D341Med (cell line): ENCODE measurements at places on chromosomes 12 and 14.

DNA sequence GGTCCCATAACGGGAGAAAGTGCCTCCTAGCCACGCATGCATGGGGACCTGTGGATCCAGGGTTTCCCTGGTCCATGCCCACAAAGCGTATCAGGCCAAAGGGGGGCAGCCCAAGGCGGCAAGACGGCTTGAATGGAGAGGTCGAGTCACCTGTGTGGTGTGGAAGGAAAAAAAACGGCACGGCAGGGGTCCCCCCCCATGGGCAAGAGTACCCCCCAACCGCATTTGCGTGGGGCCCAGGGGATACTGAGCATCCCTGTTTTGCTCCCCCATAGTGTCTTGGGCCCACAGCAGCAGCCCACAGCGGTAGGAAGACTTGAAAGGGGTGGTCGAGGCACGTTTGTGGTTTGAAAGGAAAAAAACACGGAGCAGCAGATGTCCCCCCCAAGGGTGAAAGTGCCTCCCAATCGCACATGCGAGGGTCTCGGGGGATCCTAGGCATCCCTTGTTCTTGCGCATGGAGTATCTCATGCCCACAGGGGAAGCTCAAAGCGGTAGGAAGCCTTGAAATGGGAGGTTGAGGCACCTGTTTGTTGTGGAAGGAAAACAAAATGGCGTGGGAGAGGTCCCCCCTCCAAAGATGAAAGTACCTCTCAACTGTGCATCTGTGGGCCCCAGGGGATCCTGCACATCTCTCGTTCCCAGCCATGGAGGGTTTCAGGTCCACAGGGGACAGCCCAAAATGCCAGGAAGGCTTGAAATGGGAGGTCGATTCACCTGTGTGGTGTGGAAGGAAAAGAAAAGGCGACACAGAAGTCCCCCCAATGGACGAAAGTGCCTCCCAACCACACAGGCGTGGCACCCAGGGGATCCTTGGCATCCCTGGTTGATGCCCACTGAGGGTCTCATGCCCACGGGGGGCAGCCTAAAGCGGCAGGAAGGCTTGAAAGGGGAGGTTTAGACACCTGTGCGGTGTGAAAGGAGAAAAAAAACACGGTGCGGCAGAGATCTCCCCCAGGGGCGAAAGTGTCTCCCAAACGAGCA is 577.5 kb downstream of the ALG10 start:
- peak; percentile 3 for DNase-seq

DNA sequence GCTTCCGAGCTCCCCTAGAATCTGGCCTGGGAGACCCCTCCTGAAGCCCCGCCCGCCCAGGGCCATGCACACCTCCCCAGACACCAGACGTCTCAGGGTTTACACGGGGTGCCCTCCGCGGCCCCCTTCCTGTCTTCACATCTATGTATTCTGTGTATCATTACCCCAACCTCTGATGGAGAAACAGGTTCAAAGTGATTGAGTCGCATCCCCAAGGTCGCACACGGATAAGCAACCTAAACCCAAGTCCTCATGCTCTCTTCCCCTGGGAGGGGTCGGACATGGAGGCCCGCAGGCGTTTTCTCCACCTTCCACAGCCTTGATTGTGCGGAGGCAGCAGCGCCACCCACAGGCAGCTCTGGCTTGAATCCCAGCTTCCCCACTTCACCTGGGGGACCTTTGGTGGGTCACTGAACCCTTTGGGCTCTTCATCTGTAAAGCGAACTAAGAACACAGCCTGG is 237.3 kb downstream of the BCL11B start:
- DNase-seq = no peak

GRCh38 chr12:9947674-9948073 is 15.5 kb upstream of the CLEC2A start:
- DNase-seq = no peak

DNA sequence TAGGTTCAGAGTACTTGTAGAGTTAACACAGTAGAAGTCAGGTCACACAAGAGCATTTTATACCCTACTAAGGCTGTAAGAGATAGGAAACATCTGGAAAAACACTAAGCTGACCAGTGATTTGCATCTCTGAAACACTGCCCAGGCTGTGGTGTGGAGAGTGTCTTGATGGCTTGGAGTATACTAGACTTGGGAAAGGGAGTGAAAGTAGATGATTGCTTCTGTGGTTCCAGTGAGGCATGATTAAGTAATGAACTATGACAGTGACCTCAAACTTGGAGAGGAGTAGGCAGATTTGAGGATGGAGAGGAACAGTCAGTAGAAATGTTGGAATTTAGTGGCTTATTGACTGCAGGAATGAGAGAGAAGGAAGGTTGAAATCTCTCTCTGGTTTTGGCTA is 201.2 kb downstream of the FLRT2 start:
- no peak for DNase-seq

GRCh38 chr12:75781532-75782046 is 250.0 kb downstream of the PHLDA1 start:
- DNase-seq = no peak

- DNase-seq = no peak
Observed at GRCh38 chr12:54040148-54040494, 7.3 kb downstream of the HOXC5 start.

DNA sequence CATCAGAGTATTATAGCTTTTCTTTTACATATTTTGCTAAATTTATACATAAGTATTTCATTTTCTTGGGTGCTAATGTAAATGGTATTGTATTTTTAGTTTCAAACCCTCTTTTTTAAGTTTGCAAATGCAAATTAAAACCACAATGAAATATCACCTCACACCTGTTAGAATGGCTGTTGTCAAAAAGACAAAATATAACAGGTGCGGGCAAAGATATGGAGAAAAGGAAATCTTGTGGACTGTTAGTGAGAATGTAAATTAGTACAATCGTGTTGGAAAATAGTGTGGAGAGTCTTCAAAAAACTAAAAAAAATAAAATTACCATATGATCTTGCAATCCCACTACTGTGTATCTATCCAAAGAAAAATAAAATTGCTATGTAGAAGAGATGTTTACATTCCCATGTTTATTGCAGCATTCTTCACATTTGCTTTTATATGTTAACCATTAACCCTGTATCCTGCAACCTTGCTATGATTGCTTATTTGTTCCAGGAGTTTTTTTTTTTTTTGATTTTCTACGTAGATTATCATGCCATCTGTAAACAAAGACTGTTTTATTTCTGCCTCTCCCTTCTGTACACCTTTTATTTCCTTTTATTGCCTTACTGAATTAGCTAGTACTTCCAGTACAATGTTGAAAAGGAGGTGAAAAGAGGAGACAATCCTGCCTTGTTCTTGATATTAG is 405.4 kb upstream of the MIS18BP1 start:
- no peak for DNase-seq

DNA sequence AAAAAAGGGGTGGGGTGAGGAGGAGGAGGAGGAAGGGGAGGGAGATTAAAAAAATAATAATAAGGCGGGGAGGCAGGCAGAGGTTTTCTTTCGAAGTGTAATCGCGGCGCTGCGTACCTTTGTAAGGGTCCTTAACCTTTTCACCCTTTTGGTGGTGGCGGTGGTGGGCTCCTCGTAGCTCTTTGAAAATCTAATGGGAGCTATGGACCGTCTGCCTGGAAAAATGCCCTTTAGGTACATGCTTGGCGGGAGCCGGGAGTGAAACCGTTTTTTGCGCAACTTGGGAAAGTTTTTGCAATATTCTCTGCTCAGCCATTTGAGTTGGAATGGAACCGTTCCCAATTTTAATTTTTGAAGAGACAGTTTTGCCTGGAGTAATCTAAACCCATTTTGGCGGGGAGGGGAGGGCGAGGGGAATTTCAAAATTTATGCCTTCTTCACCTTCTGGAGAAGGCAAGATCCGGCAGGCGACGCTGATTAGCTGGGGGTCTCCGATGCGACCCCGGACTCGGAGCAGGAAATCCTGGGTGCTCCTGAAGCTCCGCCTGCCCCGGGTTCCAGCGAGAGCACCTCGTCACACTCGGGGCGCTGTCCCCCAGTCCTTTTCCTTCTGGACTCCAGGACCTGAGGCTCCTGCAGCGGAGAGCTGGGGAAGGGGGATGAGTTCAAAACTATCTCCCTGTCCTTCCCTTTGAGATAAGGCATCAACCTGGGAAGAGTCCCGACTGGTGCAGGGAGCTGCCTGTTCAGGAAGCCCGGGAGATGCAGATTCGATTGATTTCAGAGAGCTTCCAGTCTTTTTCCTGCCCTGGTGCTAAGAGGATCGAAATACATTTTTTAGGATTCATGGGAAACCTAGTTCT is 74.6 kb upstream of the TBX5 start:
- no peak for DNase-seq

DNA sequence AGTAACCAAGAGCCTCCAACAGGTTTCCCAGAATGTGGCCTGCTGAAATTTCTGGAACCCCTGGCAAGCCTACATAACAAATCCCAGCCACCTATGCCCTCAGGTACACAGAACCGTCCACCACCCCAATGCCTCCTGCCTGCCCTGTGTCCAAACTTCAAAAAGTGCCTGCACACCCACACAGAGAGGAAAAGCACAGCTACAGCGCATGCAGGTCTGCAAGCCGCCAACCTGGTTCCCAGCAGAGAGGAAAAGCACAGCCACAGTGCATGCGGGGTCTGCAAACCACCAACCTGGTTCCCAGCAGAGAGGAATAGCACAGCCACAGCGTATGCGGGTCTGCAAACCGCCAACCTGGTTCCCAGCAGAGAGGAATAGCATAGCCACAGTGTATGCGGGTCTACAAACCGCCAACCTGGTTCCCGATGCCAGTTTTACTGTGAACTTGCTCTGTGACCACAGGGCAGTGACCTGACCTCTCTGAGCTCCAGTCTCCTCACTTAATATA is 113.5 kb downstream of the SCARB1 start:
- no peak for DNase-seq

GRCh38 chr12:50087995-50088394 is 2.9 kb downstream of the SMARCD1 start:
- DNase-seq = no peak
